ENCODE measurements at places on chromosomes 5 and 9.

- DNase-seq: no peak
Observed at GRCh38 chr5:109177227-109177626, 232.5 kb downstream of the PJA2 start.

GRCh38 chr9:14652729-14653377 is 40.4 kb downstream of the ZDHHC21 start:
- peak; percentile 9 for DNase-seq

GRCh38 chr5:16034319-16035001 is 145.1 kb downstream of the MARCHF11 start:
- no peak for DNase-seq

DNA sequence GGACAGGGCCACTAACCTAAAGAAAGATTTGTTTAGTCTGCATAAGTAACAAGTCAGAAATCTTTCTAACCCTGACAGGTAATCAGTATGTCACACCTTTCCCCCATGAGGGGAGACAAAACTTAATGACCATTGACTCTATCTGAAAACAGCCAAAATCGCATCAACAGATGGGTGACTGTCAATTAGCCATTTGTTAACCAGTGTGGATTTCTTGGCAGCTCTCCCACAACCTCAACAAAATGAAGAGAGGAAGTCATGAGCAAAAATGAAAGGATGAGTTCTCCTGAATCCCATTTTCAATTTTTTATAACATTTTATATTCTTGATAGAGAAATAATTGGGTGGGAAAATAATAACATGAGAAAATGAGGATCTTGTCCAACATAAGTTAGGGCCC is 84.6 kb upstream of the SNX2 start:
- DNase-seq: no peak

DNA sequence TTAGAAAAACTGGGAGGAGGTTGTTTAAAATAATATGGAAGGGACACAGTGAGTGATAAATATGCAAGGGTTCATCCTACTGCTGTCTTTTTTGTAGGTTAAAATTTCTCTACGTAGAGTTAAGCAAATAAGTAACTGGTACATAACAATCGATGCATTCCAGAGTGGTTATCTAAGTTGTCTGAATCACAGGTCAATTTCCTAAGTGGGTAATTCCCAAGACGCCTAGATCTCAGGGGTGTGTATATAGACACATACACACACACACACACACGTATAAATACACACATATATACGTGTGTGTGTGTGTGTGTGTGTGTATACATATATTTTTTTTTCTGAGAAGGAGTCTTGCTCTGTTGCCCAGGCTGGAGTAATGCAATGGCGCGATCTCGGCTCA is 22.3 kb downstream of the CAAP1 start:
- no peak for DNase-seq

DNA sequence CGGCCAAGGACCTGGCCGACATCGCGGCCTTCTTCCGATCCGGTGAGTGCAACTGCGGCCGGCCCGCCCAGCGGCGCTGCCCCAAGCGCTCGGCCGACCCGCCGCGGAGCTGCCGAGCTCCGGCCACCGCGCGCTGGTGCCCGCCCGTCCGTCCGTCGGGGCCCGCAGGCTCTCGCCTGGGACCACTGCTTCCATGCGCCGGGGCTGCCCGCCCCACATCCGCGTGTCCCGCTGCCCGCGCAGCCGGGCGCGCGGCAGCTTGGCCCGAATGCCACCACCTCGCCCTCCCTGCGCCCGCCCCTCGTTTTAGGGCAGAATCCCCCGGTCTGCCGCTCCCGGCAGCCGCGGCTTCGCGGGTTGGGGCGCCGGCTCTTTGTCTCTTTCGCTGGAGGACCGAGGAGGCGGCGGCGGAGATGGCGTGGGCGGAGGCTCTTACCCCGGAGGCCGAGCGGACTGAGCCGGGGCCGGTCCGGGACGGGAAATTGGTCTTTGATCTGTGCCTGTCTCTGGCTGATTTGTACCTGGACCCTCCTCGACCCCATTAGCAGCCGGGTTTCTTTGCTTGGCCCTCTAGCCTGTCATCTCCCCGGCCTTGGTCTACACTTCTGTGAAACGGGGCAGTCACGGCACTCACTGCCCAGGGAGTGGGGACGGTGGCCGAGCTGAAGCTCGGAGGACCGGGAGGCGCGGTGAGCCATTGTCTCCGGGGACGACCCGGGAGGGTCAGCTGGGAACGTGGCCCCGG is 871 bp downstream of the TRIO start:
- peak; percentile 32 for DNase-seq

- no peak for DNase-seq
Observed at GRCh38 chr9:206481-206880, 8.2 kb upstream of the DOCK8 start.

- DNase-seq: no peak
Observed at GRCh38 chr5:8727396-8727795, 818.5 kb downstream of the SEMA5A start.

DNA sequence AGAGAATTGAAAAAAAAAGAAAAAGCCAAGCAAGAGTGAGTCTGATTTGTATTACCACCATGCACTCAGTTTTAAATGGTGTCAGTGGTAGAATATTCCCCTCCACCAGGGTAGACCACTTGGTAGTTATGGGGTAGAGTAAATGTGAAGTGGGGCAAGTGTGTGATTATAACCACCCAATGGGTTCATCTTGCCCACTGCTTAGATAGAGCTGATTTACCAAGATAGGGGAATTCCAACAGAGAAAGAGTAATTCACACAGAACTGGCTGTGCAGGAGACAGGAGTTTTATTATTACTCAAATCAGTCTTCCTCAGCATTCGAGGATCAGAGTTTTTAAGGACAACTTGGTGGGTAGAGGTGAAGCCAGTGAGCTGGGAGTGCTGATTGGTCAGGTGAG is 113.3 kb upstream of the RAI14 start:
- DNase-seq: no peak

DNA sequence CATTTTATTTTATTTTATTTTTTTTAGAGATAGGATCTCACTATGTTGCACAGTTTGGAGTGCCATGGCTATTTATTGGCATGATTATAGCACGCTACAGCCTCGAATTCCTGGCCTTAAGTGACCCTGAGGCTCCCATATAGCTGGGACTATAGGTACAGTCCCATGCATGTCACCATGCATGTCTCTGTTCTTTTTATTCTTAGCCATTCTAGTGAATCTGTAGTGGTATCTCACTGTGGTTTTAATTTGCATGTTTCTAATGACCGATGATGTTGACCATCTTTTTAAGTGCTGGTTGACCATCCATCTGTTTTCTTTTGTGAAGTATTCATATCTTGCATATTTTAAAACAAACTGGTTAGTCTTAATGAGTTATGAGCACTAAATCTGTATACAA is 76.1 kb downstream of the SLC44A1 start:
- DNase-seq: no peak

Measured in M059J (cell line).